BJ (cell line): ENCODE measurements at places on chromosomes 6 and 20.

- no peak for DNase-seq
Observed at GRCh38 chr20:3873507-3873906, 15.7 kb upstream of the PANK2 start.

GRCh38 chr6:29763491-29764289, 40.5 kb downstream of the HLA-F start:
- peak; percentile 15 for DNase-seq

GRCh38 chr6:159602431-159603041, 90.5 kb downstream of the SOD2 start:
- no peak for DNase-seq

GRCh38 chr20:64057628-64058498, 5.1 kb upstream of the TCEA2 start:
- DNase-seq: no peak

DNA sequence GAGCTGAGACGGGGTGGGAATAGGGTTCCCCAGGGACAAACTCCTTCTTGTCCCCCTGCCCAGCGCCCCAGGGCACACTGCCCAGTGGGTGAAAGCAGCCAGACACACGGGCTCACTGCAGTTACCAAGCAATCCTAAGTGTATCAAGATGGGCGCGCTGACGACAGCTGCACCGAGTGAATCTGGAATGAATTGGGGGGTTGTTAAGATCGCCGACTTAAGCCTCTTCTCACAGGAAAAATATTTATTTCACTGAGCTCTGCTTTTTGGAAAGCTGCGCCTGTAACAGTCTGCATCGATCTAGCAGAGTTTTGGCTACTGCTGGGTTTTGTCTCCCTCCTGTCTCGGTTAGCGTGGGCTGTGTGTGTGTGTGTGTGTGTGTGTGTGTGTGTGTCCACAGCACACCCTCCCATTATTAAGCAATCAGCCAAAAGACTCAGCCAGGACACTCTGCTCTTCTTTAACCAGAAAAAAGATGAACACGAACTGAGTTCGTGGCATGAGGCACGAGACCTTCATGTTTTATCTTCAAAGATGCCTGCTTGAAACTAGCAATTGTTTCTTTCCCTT, 35.9 kb downstream of the RIPOR3 start:
- DNase-seq: peak; percentile 75

DNA sequence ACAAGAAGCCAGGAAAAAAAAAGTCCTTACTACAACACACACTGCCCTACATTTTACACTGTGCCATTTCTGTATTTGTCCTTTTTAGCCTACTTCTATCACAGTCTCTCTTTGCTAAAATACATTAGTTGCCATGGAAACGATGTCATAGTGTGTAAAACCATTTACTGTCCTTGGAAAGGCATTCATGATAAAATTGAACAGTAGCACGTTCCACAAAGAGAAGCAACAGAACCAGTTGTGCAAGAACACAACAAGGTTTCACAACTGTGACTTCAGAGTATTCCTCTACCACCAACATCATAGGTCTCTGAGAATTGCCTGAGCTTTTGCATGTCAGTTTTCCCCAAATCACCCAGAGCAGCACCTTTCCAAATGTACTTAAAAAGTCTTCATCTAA, 20.5 kb downstream of the FYN start:
- peak; percentile 39 for DNase-seq

GRCh38 chr6:139081471-139081870, 52.9 kb downstream of the ABRACL start:
- DNase-seq: no peak

- DNase-seq: no peak
Observed at GRCh38 chr6:69866770-69867638, 648 bp downstream of the COL19A1 start.
